GM19239 (cell line): ENCODE measurements at places on chromosomes 11 and 22.

DNA sequence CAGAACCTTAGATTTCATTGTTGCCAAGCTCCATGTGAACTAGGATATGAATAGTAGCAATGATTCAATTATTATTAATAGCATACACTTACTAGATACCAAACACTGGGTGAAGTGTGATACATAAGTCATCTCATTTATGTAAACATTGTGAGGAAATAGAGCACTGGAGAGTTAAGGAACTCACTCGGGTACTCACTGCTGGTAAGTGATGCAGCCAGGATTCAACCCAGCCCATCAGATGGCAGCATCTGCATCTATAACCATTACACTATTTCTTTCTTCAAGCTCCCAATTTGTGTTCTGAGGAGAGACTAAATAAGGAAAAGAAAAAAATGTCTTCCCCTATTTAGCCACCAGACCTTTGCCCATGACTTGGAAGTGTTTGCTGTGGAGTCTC is 10.2 kb upstream of the ALG8 start:
- no peak for DNase-seq

DNA sequence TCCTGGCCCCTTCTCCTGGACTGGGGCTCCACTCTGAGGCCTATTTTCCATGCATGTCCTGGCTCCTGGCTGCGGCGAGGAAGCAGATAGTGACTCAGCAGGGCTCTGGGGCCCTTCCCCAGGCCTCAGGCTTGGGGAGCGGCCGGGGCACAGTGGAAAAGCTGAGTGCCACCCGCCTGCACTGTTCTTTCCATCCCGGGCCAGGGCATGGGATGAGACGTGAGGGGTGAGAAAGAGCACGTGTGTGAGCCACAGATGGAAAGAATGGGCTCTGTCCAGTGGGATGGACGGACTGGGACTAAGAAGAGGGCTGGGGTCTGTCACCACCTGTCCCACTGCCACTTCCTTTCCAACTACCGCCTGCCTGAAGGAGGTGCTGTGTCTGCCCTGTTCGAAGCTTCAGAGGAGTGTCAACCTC is 12.8 kb downstream of the SLC37A2 start:
- no peak for DNase-seq

GRCh38 chr11:77473801-77474683 is at the start of gene PAK1:
Gene PAK1, minus strand, starts transcription at chr11:77474094. Its CDS starts 81,574 bp downstream, at chr11:77392520.
- DNase-seq: peak; percentile 77

- DNase-seq: no peak
Measured at GRCh38 chr11:70568035-70568813, 169.9 kb downstream of the CTTN start.

DNA sequence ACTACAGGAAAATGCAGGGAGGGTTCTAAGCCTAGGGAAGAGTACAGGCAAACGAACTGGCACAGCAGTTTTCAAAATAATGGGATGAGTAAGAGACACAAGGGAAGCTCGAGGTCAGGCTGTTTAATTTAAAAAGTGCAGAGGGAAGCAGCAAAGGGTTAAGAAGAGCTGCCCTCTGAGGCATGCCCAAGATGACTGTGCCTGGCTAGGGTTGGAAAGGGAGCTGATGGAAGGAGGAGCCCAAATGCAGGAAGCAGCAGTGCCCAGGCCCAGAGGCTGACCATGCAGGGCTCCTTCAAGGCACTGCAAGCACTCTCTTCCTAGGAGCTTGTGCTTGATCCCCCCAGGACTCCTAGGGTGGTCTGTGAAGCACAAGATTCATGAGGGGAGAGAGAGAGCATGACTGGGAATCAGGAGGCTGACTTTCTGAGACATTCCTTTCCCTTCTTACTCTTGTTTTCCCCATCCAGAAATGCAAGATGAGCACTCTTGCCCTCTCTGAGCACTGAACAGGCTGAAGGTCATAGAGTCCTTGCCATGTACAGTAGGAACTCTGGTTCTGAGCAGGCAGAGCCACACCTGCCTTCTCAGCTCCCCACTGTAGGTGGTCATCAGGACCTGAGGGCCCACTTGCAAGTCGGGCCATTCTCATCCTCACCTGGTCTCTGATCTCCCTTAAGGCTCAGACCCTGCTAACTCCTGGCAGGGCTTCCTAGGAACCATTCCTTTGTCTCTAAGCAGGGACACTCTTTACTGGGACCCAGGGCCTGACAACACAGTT is 46.7 kb upstream of the DRD2 start:
- no peak for DNase-seq

GRCh38 chr11:126533560-126533959 is 178.1 kb downstream of the ST3GAL4 start:
- DNase-seq: no peak

DNA sequence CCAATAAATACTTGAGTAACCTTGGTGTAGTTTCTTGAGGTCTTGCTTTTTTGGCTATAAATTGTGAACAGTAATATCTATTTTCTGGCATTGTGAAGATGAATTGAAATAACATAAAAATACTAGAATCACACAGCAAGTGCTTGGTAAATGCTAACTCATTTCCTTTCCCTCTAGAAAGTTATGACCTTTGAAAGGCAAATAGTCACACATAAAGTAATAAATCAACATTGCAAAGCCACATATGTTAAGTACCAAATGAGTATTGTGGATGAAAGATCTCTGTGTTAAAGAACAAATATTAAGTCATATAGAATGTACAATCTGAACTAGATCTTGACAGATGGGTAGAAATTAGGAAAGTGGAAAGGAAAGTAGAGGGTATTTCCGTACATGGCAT is 559.6 kb upstream of the CCDC90B start:
- DNase-seq: no peak

GRCh38 chr11:103842191-103842590 is 194.2 kb upstream of the DDI1 start:
- no peak for DNase-seq

DNA sequence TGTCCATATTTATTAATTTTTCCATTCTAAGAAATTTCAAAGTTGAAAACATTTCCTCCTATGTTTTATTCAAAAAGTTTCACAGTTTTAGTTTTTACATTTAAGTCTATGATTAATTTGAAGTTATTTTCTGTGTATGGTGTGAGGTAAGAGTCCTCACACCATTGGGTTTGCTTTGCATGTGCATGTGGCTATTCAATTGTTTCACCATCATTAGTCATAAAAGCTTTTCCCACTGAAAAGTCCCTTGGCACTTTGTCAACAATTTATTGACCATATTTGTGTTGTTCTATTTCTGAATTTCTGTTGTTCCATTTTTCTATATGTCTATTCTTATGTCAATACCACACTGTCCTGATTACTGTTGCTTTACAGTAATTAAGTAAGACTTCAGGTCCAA is 186.5 kb downstream of the KIF18A start:
- DNase-seq: no peak

GRCh38 chr11:103010891-103011290 is 55.4 kb upstream of the MMP13 start:
- no peak for DNase-seq

DNA sequence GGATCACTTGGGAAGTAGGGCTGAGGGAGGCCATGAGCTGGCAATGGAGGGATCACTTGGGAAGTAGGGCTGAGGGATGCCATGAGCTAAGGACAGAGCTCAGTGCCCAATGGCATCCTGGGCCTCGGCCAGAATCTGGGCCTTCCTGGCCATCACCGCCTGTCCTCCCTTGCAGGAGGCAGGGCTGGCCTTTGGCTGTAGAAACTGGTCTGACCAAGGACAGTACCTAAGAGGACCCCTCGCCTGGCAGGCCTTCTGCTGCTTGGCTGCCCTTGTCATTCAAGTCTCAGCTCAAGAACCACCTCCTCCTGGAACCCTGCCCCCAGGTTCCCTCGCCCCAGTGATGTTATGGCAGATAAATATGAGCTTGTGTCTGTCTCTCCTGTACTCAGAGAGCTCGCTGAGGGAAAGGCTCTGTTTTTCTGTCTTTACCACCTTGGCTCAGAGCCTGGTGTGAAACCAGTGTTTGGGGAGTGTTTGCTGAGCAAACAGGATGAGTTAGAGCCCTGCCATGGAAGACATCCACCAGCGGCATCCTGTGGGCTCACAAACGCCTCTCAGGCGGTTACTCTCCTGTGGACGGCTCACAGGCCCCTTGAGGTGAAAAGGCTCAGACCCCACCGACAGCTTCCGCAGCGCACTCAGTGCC is 19.3 kb upstream of the RASL10A start:
- DNase-seq: no peak

GRCh38 chr11:69637941-69638871 is 2.8 kb upstream of the CCND1 start:
- no peak for DNase-seq

DNA sequence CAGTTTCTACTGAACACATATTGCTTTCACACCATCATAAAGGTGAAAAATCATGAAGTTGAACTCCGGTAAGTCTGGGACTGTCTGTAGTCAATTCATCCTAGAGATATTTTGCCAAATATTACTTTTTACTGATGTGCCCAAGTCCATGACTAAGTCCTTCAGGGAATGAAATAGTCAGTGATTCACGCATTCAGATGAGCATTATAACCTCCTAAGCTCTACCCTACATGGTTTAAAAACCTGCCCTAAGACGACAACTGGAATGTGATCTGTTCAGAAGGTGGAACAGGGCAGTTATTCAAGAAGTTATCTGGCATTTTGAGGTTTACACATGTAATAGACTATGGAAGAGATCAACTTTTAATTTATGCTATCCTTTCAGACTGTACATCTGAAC is 125.6 kb downstream of the TRPC6 start:
- DNase-seq: no peak

GRCh38 chr11:102929166-102929565 is 26.4 kb downstream of the MMP13 start:
- DNase-seq: no peak

DNA sequence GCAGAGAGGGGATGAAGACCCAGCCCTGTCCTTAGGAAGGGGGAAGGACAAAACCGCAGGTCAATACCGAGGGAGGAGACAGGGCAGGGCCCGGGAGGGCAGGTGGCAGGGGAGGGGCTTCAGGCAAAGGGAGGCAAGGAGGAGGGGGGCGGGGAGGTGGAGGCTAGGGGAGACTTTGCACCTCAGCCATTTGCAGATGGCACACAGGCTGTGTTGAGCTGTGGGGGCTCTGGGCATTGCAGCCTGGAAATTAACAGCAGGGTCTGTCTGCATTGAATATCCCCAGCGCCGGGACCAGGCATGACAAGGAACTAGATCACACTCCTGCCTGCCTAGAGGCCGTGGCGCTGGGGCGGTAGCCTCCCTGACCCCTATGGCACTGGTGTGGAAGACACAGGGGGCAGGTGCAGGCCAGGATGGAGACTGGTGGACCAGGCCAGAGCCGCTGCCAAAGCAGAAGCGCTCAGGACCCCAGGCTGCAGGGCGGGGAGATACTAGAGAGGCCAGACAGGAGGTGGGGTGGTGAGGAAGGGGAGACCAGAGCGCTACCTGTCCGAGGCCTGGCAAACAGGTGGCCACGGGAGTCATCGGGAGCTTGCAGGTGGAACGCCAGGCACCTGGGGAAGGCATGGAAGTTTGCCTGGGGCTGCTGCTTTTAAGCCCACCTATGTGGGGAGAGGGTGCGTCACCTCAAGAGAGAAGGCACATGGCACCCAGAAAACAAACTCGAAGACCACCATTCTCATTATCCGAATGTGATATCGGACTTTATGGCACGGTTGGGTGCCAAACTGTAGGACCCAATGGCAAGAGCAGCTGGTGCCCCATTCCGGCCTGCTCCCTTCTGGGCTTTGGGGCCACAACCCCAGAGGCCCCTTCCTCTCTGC is 11.5 kb downstream of the CBX6 start:
- DNase-seq: no peak

DNA sequence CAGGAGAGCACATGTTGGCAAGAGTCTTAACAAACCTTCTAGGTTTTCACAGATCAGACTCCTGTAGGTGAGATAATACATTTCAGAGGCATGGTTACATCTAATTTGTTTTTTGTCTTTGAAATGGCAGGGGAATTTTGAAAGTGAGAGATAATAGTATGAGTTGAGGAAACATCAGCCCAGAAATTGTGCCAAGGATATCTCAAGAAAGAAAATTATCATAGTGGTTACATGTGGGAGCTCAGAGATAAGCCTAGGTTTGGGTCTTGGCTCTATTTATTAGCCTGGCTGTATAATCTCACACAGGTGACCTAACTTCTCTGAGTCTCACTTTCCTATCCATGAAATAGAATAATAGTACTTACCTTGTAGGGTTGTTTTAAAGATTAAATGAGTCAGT is 443 bp downstream of the BTBD18 start:
- DNase-seq: no peak

- DNase-seq: peak; percentile 60
Measured at GRCh38 chr22:19619144-19620009, 94.9 kb upstream of the SEPTIN5 start.

DNA sequence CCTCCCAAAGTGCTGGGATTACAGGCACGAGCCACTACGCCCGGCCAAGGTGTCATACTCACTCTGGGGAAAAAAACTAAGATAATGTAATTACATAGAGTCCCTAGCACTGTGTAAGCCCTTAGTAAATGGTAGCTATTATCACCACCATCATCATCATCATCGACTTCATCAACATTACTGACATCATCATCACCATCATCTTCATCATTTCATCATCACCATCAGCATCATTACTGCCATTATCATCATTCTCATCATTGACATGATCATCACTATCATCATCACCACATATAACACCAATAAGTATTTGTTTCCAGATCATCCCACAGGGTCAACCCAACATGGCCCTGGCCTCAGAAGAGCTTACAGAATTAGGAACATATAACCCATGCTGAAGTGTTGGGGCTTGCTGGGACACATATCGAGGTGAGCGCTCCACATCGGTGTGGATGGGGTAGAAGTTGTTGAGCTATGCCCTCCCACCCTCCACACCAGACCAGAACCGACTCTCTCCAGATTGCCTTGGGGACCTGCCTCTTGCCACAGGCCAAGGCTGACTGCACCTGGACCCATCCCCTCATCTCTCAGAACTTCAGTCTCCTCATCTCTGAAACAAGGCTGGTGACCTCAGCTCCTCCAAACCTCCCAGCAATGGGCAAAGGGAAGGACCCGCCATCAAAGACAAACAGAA is 14.7 kb upstream of the CD5 start:
- no peak for DNase-seq

- DNase-seq: no peak
Measured at GRCh38 chr11:58917159-58917783, 22.0 kb upstream of the GLYATL1 start.

- no peak for DNase-seq
Measured at GRCh38 chr11:1942558-1943260, 4.4 kb upstream of the MRPL23 start.

GRCh38 chr11:82927264-82927880 is 25.8 kb downstream of the DDIAS start:
- DNase-seq: peak; percentile 20

GRCh38 chr11:122692444-122692843 is 36.9 kb downstream of the UBASH3B start:
- no peak for DNase-seq

DNA sequence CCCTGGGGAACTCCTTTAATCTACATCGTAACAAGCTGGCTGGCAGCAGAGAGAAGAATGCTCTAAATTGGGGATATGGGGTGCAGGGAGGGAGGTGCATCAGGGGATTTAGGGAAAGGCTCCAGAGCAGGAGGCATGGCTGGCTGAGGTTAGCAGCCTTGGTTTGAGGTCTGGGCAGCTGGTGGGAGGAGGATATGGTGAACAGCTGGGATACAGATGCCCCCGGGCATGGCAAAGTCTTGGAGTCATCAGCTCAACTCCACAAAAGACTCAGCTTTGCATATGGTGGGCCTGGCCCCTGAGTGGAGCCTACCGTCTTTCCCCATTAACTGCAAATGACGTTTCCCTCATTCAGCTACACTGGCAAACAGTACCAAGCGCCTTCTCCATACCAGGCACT is 5.4 kb downstream of the FAM83F start:
- no peak for DNase-seq
